ENCODE measurements at places on chromosomes 11 and 22.

GRCh38 chr11:121448431-121448941 is 3.6 kb upstream of the SORL1 start:
- DNase-seq = no peak

GRCh38 chr22:42962295-42963230 is 52.4 kb downstream of the PACSIN2 start:
- DNase-seq = no peak

DNA sequence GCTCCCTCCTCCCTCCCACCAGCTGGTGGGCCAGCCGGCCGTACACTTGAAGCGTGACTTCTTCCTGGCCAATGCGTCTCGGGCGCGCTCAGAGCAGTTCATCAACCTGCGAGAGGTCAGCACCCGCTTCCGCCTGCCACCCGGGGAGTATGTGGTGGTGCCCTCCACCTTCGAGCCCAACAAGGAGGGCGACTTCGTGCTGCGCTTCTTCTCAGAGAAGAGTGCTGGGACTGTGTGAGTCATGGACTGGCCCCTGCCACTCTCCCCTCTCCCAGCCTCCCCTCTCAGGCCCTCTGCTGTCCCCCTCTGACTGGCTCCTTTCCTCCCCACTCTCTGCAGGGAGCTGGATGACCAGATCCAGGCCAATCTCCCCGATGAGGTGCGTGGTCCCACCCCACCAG is 24.7 kb downstream of the CAPN1 start:
- DNase-seq = no peak

DNA sequence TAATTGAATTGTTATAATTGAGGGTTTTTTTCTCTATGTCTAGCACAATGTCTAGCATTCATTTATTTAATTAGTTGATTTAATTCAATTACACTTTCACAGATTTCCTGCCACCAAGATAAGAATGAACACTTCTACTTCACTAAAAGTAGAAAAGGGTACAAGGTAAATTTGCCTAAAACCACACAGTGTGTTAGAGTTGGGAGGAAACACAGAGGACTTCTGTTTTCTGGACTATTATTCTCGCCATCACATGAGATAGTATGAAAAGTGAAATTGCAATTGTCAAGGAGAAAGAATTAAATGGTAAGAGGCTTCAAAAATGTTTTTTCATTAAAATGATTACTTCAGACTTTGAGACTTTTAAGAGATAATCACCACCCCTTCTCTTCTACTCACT is 109.5 kb downstream of the ETS1 start:
- no peak for DNase-seq

GRCh38 chr22:21591695-21592094 is 24.2 kb downstream of the UBE2L3 start:
- DNase-seq = no peak

GRCh38 chr11:1882265-1883238 is 9.1 kb downstream of the PRR33 start:
- peak; percentile 62 for DNase-seq

DNA sequence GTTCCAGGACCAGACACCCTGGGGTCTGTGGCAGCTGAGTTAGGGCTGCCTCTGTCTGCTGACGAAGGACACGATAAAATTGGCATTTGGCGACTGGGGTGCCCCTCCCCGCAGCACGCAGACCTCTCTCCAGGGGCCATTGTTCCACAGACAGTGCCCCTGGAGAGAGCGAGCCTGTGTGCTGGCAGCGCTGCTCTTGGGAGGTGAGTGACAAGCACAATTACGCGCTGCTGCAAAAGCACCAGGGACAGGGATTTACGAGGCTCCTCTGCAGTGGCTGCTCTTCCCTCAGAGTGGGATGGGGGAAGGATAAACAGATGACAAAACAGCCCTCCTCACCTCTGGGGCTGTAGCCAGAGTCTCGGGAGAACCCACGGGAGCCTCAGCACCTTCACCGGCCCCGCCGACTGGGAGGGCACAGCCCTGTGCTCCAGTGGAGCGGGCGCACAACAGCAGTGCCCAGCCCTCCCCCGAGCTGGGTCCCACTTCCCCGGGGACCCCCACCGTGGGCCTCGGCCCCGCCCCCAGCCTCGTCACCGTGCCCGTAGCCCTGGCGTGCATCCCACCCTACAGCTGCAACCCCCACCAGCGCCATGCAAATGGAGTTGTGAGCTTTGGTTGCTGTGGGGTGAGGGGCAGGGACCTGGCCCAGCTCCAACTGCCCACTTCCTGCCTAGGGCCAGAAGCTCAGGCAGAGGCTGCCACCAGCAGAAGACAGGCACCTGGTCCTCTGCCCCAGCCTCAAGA is 19.6 kb downstream of the CHID1 start:
- DNase-seq = no peak

GRCh38 chr22:22374163-22374562 is 129.6 kb downstream of the VPREB1 start:
- DNase-seq = no peak

GRCh38 chr11:20715464-20715863 is 46.1 kb downstream of the NELL1 start:
- no peak for DNase-seq

DNA sequence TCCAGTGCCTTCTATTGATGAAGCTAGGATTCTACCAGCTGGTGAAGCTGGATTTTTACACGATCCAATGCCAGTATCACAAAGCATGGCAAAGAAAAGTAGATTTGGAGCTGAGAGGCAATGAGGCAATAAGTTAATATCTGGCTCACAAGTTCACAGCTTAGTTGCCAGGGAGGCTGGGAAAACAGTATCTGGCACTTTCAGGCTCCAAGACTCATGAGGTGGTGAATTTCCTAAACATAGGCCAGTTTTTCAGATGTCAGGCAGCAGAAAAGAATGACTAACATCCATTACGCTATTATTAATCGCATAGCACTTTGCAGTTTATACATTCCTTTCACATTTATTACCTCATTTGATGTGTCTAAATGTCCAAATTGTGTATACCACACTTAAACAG is 122.7 kb downstream of the GRIA4 start:
- DNase-seq = no peak
